ENCODE measurements at places on chromosomes 2 and 18. TPM values are rescaled to one million over a fixed set of nuclear protein-coding genes. Genes with fewer than 3 reads are reported as not detected.
A peak's percentile ranks its signal among the peaks of the same experiment; 100 is the strongest.

GRCh38 chr2:132400169-132400900 lies 16.3 kb upstream of the GPR39 start:
- no peak for DNase-seq

GRCh38 chr18:79070486-79070885 lies 1.3 kb downstream of the ATP9B start:
- no peak for DNase-seq

- no peak for DNase-seq
Measured at GRCh38 chr2:179239838-179240237, 24.8 kb downstream of the SESTD1 start.

DNA sequence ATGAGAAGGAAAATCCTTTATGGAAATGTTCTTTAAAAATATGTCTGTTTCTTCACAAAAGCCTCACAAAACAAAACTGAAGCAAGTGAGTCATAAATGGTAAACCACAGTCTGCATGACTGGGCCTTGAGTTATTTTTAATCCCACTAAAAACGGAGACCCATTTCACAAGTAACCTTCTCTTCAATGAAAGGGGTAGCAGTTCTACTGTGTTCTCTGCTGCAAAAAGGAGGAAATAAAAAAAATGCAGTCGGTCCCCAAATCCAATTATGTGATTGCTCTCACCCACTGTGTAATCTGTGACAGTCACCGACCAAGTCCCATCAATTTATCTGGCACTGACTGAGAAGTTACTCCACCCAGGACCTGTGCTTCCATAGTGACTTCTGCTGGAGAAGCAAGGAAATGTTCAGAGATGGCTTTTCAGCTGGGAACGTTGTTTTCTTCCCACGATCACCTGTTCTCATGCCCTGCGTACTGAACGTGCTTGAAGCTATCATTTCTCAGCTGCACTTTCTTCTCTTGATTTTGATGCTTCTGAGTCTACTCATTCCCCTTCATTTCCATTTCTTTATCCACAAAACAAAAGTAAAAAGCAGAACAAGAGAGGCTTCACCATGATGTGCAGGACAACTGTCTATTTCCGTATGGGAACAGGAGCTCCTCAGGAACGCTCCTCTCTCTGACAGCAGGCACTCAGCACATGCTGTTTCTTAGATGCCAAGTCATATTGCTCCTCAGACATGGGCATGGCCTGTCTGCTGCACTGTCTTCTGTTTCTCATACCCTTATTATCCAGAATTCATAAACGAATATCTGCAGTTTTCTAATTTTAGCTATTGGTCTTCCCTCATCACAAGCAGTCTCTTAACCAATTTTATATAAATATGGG lies 80.0 kb upstream of the TMEM200C start:
- no peak for DNase-seq

- DNase-seq, result peak; percentile 98
Measured at GRCh38 chr18:67359873-67360838, 156.4 kb downstream of the DSEL start.

DNA sequence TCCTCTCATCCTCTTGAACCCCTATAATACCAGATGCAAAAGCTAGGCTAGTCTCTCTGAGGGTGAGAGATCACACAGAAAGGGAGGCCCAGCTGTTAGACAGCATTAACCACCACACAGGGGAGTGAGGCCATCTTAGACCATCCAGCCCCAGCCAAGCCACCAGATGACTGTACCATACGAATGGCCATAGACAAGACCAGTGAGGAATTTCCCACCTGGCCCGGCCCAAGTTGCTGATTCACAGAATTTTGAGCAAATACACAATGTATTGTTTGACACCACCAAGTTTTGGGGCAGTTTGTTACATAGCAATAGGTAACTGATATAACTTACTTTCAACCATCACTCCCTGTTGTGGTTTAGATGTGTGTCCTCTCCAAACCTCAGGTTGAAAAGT lies 98.2 kb upstream of the CTNNA2 start:
- DNase-seq, result no peak

- DNase-seq, result no peak
Measured at GRCh38 chr2:69505710-69506109, 68.5 kb upstream of the NFU1 start.

GRCh38 chr2:43611987-43612894 lies 16.4 kb upstream of the THADA start:
- DNase-seq, result peak; percentile 82

DNA sequence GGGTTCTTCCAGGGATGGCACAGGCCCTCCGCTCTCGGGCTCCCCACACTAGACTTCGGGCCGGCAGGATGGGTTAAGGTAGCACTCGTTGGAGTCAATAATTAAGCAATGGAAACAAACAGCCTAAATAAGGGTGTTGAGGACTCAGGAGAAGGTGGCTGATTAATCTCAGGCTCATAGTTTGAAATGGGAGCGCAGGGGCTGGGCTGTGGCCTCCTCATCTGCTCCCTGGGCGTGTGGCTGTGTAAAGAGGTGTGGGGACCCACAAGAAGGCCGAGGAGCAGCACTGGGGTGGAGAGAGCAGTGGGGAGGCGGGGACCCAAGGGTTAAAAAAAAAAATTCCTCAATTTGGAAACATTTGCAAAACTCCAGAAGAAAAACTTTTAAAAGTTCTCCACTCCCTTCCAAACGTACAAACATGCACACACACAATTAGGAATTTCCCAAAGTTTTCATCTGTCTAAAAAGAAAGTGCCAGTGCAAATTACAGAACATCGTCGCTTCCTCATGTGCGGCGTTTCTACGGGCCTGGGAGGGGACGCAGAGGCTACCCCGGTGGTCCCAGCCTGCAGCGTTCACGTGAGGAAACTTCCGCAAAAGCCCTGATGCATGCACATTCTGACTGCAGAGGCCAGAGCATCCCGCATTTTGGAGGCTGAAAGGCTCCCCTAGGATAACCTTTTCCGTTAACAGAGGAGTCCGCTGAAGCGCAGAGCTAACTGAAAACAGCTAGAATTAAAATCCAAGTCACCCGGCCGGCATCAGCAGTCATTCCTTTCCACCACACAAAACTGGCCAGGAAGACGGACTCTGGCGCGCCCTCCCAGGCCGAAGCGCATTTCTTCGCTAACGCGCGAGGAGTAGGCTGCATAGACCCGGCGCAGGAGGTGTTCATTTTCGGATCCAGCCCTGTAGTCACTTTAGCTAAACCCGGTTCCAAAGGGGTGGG lies 1.0 kb upstream of the TUBB6 start:
- peak; percentile 83 for DNase-seq

DNA sequence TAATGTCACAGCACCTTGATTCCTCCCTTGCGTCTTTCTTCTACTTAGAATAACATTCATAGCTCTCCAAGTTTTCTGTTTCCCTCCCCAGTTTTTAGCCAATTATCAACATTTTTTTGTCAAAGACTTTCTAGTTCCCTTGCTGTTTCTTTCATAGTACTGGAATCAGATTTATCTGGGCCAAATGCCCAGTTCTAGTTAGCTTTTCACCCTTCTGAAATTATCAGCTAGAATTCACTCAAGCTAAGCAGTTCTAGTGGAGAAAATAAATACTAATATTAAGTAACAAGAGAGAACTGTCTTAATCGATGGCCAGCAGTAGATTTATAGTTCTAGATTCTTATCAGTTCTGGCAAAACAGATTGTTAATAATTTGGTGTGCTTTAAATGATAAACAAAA lies 36.2 kb downstream of the EFEMP1 start:
- DNase-seq, result peak; percentile 34

GRCh38 chr18:45009756-45010155 lies 329.1 kb downstream of the SETBP1 start:
- no peak for DNase-seq

GRCh38 chr2:12797815-12798214 lies 81.1 kb downstream of the TRIB2 start:
- DNase-seq, result peak; percentile 22

GRCh38 chr2:2805263-2805662 lies 474.2 kb upstream of the MYT1L start:
- DNase-seq, result no peak

DNA sequence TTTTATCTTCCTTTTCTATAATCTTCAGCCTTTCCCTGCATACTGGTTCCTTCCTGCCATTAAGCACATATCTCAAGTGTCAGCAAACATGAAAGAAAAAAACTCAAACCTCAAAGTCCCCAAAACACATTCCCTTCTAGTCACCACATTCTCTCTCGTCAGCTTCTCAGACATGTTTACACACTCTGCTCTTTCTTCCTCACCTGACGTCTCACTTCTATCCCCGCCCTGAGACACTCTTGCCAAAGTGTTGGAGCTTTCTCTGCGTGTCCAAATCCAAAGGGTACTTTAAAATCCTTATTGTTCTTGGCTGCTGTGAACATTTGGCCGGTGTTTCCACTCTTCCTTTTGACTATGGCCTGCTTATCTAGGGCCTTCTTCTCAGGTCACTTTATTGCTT lies 47.9 kb downstream of the SOX11 start:
- no peak for DNase-seq

GRCh38 chr2:173402405-173402974 lies 47.8 kb downstream of the CDCA7 start:
- DNase-seq, result peak; percentile 85

DNA sequence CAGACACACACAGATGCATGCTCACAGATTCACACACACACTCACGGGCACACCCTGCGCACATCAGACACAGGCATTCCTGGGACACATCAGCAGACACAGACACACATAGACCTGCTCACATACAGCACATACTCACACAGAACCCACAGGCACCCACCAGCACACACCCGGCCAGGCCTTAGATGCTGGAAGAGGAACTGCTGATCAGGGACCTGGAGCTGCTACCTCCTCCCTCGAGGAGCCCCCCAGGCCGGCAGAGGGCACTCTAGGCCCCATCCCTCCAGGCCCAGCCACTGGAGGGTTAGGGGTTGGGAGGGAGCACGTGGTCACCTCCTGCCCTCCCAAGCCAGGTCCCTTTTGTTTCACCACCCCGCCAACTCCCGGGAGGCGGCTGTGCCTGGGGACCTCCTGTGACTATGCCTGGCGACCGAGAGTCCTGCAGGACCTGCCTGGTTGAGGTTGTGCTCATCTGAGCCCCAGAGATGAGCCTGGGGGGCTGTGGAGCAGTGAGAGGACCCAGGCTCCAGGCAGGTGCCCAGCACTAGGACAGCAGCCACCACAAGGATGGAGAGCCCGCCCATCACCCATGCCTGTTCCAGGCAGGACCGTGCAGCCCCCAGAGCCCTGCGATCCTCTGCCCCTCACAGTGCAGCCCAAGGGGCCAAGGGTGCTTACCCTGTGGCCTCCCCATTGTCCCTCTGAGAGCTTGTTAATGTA lies 21.0 kb upstream of the PTMA start:
- DNase-seq, result no peak

- no peak for DNase-seq
Measured at GRCh38 chr2:176170602-176171305, 13.6 kb downstream of the HOXD3 start.

DNA sequence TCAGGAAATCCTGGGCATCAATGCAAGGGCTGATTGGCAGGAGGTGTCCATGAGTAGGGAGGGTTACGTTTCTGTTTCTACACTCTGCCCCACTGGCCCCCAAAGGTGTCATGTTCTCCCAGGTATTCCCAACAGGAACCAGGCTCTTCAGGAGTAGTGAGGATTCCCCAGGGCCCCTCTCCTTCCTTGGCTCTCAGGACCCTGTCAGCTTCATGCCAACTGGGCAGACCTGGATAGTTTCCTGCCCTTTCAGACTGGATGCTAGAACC lies 480.6 kb upstream of the HS6ST1 start:
- no peak for DNase-seq

DNA sequence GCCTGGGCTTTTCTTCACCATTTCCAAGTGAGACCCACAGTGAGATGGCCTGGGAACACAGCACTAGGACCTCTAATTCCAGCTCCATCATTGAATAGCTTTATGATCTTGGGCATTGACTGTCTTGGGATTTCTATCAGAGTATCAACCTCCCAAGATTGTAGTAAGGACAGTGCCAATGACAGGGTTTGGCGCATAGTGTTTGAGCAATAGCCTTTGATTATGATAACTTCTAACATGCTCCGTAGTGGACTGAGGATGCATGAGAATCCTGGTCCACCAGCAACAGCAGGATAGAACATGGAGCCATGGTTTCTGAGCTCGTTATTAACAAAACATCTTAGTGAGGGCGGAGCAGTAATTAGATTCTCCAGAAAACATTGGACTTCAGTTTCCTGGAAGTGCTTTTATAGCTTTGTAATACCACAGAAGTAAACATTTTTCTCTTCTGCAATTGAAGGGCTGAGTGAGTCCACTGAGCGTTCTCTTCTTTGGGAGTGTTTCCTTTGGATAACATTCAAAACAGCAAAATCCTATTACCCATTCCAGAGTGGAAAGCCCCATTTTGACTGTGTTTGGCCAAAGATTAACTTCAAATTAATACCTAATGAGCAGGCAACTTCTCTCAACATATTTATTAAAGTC lies 63.7 kb downstream of the IL1R2 start:
- no peak for DNase-seq

- no peak for DNase-seq
Measured at GRCh38 chr2:201513271-201513670, 61.7 kb downstream of the STRADB start.

TIA1 gene
- total RNA-seq, result 97.5 TPM

SERPINB13 gene
- not detected for total RNA-seq

LCT gene
- total RNA-seq, result 0.16 TPM

INSIG2 gene
- 8.5 TPM for total RNA-seq

RTP5 gene
- total RNA-seq, result 0.08 TPM

FEV gene
- not detected for total RNA-seq

PCARE gene
- total RNA-seq, result 0.32 TPM

LIPG gene
- 3.0 TPM for total RNA-seq

OR6B2 gene
- total RNA-seq, result not detected

ADI1 gene
- 44.4 TPM for total RNA-seq
